ENCODE measurements at places on chromosomes 7 and 10.

- no peak for DNase-seq
Measured at GRCh38 chr7:115267503-115267902, 345.6 kb downstream of the MDFIC start.

DNA sequence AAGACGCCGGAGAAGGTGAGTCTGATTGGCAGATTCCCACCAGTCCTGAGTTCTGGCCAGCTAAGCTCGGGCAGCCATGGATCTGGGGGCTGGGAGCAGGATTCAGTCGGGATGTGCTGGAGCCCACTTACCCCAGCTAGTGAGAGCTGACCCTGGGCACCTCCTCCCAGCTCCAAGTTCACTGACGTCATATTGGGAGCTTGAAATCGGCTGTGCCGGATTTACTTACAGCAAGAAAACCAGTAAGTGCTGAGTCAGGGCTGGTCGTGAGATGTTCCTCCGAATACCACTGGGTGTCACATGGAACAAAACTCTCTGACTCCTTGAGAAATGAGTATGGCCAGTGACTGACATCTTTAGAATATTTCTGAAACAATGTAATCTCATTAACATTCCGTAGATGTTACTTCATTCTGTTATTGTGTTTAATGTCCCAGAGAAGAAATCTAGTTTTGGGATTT is 621.2 kb downstream of the SDK1 start:
- peak; percentile 13 for DNase-seq

GRCh38 chr7:44998153-44998871 is 1.7 kb upstream of the CCM2 start:
- DNase-seq: no peak

DNA sequence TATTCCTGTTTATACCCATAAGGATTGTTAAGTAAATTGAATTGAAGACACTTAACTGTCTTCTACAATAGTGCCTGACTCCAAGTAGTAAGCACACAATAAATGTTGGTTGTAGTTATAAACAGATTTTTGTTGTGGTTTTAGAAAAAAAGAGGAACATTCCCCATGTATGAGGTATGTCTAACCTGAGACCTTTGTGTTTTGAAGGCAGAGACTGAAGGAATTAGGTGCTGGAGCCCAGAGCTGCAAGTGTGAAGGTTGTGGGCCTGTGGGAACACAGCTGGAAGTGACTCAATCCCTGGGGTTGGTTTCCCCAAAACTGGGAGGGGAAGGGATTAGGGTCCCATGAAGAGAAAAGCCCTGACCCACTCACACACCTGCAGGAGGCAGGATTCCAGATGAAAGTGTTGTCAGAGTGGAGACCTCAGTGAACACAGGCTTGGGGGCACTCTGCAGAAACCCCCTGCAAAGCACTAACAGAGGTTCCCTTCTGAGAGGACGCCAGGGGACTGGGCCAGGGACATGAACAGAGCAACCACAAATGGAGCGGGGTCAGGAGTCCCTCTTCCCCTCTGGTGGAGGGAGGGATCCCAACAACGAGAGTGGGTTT is 265.1 kb upstream of the KLF14 start:
- DNase-seq: no peak

- no peak for DNase-seq
Measured at GRCh38 chr10:28788252-28788651, 110.9 kb downstream of the BAMBI start.

- no peak for DNase-seq
Measured at GRCh38 chr7:22730066-22730710, 3.2 kb downstream of the IL6 start.

GRCh38 chr7:2698581-2699288 is 10.7 kb downstream of the AMZ1 start:
- DNase-seq: no peak

DNA sequence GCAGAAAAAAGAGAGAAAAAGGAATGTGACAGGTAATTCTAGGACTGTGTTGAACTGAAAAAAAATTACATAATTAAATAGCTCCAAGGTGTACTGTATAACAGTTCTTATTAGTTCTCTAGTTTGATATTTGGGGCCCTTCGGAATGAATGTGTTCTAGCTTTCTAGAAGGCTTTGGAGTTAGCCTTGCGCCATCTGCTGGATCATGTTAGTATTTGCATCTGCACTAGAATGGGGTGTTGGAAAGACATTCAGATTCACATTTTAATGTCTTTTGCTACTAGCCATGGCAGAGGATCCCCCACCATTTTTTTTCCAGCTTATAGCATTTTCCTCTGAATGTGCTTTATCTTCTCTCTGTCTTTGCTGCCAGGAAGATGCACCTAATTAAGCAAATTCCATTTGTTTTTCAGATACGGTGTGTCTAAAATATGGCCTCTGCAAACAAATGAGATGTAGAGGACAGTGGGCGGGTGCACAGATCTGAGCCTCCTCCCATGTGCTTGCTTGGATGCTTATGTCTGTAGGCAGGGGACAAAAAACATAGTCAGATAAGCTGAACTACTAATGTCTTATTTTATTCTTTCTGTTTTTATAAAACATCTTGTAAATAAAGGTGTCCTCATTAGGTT is 238.5 kb downstream of the PHF14 start:
- DNase-seq: no peak

DNA sequence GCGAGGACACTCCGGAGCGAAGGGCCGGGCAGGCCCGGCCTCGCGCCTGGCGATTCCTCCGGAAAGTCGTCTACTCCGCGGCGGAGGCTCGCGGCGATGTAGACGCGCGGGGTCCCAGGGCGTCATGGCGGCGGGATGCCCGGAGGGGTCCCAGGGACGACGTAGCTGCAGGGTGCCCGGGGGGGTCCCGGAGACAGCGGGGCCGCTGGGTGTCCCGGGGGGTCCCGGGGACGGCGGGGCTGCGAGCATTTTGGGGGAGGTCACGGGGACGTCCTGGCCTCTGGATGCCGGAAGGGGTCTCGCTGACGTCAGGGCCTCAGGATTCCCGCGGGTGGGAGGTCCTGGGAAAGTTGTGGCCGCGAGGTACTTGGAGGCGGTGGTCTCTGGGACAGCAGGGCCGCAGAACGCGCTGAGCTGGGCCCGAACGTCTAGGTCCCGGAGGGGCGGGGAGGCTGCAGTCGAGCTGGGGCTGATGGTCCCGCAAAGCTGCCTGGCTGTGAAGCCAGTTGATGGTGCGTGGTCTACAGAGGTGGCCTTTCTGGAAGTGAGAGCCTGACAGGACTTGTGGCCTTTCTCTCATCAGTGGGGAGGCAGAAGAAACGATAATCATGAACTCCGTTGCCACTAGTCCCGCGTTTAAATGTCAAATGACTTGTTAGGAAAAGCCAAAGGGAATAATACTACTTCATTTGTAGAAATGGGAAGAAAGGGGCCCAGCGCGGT is 637 bp downstream of the HSPA14 start:
- no peak for DNase-seq

- DNase-seq: no peak
Measured at GRCh38 chr10:48684792-48685623, at the start of gene WDFY4. WDFY4 (plus strand) TSS chr10:48684873; CDS start chr10:48709733, 24,860 bp downstream.

DNA sequence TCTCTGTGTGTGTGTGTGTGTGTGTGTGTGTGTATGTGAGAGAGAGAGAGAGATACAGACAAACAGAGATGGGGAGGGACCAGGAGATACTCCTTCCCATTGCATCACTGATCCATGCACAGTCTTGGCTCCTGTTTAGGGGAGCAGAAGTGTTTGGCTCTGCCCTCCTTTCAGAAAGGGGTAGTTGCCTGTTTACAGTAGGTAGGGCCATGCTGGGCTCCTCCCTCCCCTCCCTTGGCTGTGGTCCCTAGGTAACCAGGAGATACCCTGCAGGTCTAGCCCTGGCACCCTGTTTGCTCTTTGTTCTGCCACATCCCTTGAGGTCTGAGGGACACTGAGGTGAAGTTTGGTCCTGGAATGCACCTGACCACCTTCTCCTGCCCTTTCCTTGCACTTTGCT is 95.3 kb downstream of the RAMP3 start:
- DNase-seq: no peak

DNA sequence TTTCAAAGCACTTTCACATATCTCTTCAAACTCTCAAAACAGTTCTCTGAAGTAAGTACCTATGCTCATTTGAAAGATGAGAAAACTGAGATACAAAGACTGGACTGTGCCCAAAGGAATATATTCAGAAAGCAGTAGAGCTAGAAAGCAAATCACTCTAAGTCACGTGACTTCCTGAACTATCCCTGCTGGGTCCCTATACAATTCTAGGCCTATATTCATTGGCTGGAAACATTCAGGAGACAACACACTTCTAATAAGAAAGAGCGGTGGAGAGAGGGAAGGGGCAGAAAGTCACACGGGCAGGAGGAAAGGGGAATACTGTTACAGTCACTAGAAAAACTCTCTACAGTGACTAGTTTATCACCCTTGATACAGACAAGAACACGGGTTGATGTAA is 140.0 kb downstream of the CHCHD3 start:
- no peak for DNase-seq

DNA sequence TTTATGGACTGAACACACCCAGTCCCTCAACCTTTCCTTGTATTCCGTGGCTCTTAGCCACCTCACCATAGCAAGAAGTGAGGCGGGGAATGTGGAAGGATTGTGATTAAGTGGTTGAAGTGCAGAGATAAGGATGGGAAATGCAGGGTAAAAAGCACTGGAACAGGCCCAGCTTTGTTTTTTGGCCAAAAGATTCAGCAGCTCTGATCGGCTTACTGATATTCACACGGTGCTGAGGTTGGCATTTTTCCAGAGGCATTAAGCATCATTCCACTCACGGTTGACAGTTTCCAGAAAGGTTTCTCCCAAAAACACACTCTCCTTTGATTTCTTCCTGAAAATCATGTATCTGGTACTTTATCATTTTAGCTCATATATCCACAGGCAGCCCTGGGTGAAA is 544.2 kb downstream of the CNTNAP2 start:
- DNase-seq: no peak

DNA sequence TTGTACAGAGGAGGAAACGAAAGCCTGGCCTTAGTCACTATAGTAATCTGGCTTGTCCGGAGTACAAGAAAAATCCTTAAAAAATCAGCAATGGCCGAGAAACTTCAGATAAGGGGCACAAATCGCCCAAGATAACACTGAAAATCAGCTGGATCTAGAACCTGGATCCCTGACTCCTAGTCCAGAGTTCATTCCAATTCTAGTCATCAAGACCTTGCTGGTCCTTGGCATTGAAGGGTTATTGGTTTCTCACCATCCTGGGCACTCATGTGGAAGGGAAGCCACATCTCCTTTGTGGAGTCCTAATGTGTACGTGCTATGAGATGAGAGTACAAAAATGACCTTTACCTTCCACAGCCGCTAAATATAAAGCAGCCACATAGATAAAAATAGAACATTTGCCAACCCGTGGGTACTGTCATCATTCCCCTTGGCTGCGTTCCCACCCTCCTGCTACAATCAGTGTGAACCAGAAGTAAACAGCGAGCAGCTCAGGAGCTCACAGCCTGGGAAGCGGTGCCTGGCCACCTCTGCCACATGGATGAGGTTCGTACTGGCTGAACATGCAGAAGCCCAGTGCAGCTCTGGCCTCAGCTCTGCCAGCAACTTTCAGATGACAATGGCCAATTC is 116.0 kb upstream of the PDLIM1 start:
- DNase-seq: peak; percentile 29

DNA sequence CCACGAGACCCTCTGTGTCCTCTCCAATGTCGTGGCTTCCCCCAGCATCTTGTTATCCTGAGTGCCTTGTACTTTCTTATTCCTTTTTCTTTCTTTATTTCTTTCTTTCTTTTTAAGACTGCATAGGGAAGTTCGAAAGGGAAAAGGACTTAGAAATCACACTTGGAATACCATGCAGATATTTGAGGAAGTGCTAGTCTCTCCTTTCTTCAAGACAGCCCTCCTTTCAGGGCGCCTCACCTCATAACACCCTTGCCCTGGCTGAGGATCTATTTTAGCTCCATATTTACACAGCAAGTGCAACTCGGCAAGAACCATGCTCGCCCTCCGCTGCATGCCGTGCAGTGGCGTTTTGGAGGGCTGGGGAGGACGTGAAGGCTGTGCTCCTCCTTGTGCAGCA is 232.3 kb upstream of the GLI3 start:
- no peak for DNase-seq

Data from anterior cingulate cortex (tissue), 58 donors.